ENCODE measurements at places on chromosomes 7 and 10.

DNA sequence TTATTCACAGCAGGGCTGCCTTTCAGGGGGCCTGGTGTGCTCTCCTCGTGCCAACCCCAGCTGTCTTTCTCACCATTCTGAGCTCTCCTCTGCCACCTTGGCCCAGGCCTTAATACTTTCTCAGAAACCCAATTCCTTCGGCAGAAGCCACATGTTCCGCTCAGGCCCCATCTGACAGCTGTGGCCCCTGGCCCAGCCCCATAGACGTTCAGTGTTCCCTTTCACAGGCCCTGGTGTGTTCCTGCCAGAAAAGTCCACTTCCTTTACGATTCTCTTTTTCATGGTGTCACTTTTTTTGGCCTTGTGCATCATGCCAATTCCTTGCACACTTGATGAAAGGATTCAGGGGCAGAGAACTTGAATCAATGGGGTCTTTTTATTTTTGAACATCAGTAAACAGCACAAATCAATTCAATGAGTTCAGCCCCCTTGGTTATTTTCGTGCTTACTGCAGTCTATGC lies 15.9 kb upstream of the GPNMB start:
- DNase-seq = no peak

DNA sequence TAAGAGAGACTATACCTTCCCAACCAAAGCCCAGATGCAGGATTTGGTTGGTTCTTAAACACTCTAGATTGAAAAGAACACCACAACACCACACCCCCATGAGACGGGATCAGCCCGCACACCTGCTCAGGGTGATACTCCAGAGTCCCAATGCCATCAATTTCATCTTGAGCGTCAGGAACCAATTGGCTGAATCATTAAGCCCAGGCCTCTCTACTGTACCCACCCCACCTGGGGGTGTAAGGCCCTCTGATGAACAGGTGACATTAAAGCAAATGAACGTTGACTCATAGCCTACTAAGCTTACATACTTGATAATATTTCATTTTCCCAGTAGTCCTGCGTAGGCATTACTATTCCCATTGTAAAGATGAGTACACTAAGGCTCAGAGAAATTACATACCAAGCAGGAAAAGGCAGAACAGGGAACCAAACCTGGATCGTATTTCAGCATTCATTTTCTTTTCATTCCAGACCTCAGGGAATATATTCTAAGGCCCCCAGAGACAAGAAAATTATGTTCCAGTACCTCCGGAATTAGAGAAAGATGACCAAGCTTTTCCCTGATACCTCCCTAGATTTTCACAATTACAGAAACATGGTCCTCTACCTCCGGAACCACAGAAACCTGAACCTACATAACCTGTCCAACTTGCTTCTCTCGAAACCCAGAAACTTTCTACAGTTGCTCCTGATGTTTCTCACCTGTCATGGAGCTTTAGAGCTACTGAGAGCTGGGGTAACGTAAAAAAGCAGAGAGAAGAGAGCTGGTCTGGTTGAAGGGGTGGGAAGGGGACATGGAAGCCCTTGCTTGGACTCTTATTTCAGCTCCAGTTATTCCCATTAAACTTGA lies 43.1 kb upstream of the KDM7A start:
- DNase-seq = no peak

GRCh38 chr10:44186150-44186549 lies 198.7 kb downstream of the CXCL12 start:
- no peak for DNase-seq

DNA sequence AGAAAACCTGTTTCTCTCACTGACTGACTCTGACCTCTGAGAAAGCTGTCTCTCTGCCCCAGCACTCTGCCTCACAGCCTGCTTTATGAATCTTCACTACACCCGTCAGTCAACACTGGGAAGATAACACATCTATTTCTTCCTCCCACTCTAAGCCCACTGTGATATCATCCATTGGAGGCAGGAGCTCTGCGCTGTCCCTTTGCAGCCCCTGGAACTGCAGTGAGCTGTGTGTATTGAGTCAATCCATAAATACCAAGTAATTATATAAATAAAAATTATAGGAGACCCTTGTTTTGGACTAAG lies 17.2 kb upstream of the FXYD4 start:
- DNase-seq = no peak

- no peak for DNase-seq
Observed at GRCh38 chr7:100132697-100133151, 6.0 kb downstream of the MBLAC1 start.

GRCh38 chr7:103988468-103989199 lies 824 bp downstream of the RELN start:
- no peak for DNase-seq

- DNase-seq = no peak
Observed at GRCh38 chr10:58322072-58322834, 12.6 kb upstream of the UBE2D1 start.

GRCh38 chr10:124691421-124692099 lies 52.6 kb downstream of the FAM53B start:
- no peak for DNase-seq

- DNase-seq = no peak
Observed at GRCh38 chr7:117630501-117630900, 150.7 kb downstream of the CFTR start.

DNA sequence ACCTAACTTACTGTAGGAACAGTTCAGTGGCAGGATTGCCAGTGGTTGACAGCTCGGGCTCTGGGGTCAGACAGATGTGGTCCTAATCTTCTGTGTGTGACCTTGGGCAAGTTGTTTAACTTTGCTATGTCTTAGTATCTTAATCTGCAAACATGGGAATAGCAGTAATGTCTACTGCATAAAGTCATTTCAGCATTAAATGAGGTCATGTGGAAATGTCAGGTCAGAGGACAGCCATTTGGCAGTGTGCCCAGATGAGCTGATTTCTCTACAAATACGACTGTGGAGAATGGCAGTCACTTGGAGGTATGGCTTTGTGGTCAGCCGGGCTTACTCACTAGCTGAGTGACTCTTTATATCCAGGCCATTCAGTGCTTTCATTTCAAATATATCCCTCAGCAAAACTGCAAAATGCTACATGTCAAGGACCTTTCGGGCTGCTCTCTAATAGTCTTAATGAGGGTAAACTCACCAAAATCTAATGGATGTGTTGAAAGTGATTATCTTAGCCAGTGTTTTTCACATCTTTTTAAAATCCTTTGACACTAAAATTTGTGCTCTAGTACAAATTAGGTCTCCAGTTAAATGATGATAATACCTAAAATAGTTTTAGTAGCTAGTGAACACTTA lies 171.4 kb downstream of the ST7 start:
- DNase-seq = no peak

- DNase-seq = no peak
Observed at GRCh38 chr7:125425506-125425905, 495.9 kb upstream of the POT1 start.

GRCh38 chr10:67696029-67696428 lies at the start of gene CTNNA3:
Gene CTNNA3, minus strand, starts transcription at chr10:67696195.
- DNase-seq = no peak

DNA sequence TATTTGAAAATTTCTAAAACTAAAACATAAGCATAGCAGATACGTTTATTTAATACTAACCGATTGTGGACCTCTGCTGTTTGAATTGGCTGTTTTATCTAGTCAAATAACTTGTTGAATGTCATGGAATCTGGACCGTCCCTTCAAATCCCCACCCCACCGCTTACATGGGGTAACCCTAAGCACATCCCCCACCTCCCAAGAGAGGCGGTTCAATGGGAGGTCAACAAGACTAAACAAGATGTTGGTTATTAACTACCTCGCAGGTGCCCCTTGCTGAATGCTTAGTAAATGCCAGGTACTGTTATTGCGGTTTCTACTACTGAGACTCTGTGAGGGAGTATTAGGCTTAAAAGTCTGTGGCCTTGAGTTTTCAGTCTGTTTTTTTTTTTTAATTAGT lies 70.9 kb downstream of the DAGLB start:
- DNase-seq = no peak

GRCh38 chr7:70710651-70711050 lies 421.3 kb upstream of the GALNT17 start:
- no peak for DNase-seq

GRCh38 chr7:149020483-149020882 lies 7.8 kb downstream of the PDIA4 start:
- DNase-seq = no peak

DNA sequence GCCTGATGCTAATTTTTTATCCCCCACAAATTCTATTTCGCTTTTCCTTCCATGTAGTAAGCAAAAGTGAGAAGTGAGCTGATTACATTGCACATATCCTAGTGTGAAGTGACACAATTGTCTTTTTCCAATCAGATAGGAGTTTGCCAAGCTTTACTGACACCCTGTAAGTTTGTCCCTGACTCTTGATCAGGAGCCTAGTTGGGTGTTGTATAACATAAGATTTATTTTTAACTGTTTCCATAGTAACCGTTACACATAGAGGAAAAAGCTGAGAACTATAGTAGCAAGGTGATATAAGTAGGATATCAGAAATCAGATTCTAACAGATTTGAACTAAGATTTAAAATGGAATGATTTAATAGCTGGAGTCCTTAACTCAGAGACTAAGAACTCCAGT lies 31.2 kb downstream of the EXOC4 start:
- DNase-seq = no peak

GRCh38 chr10:95315509-95315908 lies 24.7 kb upstream of the PDLIM1 start:
- DNase-seq = no peak

- no peak for DNase-seq
Observed at GRCh38 chr10:167383-167782, 32.1 kb downstream of the ZMYND11 start.

DNA sequence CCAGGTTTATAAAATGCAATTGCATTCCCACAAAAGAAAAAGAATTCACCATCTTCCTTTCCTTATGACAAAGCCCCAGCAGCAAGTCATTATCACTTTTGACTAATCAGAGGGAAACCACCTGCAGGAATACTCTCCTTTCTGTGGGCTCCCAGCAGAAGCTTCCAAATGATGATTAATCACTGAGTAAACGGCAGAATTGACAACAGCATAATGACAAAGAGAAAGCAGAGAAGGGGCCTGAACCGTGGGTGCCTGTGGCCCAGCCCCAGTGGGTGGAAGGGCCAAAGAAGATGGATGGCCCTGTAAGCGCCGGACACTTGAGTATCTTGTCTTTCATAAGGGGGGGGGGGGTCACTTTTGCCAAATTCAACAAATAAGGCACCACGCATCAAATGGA lies 152.4 kb upstream of the NRBF2 start:
- no peak for DNase-seq

DNA sequence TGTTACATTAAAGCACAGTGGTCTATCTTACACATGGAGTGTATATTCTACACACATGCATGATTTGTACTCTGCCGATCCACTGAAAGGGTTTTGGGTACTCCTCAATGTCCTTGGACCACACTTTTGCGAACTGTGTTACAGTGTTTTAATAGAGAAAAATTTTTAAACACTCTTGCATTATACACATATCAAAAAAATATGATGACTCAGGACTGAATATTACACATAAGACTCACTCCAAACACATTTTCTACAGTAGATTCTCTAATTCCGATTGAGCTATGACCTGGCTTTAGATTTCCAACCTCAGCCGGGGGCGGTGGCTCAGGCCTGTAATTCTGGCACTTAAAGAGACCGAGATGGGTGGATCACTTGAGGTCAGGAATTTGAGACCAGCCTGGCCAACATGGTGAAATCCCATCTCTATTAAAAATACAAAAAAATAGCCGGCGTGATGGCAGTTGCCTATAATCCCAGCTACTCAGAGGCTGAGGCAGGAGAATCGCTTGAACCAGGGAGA lies 222.4 kb downstream of the CACNA2D1 start:
- no peak for DNase-seq

DNA sequence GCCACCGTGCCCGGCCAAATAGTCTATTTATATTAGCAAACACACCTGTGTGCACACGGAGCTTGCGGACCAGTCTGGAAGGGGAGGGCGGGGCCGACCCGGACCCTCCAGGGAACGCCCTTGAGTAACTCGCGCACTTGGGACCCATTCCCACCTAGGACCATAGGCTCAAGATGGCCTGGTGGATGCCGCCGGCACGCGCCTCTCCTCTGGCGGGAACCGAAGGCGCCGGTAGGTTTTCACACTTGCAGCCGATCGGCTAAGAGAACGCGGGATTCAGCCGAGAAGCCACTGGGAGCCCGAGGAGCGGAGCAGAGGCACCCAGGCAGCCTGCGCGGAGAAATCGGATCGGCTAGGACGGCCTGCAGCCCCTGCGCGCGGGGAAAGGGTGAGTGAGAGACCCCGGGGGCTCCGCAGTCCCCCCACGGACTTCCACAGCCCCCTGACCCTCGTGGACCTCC lies 18.9 kb downstream of the IFT22 start:
- DNase-seq = no peak

GRCh38 chr10:14366760-14367159 lies 36.0 kb upstream of the FRMD4A start:
- no peak for DNase-seq

GRCh38 chr7:140027858-140028257 lies 34.9 kb downstream of the PARP12 start:
- no peak for DNase-seq

GRCh38 chr7:44278451-44279161 lies 46.8 kb downstream of the CAMK2B start:
- DNase-seq = no peak

- DNase-seq = no peak
Observed at GRCh38 chr10:76881477-76882220, 756.0 kb downstream of the KCNMA1 start.

- no peak for DNase-seq
Observed at GRCh38 chr10:29920408-29921070, 138.8 kb downstream of the JCAD start.

DNA sequence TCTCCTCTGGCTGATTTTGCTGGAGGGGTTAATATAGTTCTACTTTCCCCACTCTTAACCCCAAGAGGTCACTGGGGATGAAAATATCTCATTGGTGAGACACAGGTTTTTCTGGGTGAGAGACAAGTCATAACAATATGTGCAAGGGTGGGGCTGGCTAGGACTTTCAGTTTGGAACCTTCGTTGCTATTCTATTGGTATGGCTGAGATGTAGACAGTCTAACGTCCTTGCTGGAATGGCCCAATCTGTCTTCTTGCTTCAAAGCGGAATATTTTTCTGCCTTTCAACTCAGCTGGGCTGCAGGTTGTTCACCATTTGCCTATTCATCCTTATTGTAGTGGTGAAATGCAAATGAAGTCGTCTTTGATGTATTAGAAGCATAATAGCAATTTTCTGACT lies 267.3 kb upstream of the MKI67 start:
- no peak for DNase-seq

GRCh38 chr10:14543046-14543903 lies 212.6 kb upstream of the FRMD4A start:
- no peak for DNase-seq

DNA sequence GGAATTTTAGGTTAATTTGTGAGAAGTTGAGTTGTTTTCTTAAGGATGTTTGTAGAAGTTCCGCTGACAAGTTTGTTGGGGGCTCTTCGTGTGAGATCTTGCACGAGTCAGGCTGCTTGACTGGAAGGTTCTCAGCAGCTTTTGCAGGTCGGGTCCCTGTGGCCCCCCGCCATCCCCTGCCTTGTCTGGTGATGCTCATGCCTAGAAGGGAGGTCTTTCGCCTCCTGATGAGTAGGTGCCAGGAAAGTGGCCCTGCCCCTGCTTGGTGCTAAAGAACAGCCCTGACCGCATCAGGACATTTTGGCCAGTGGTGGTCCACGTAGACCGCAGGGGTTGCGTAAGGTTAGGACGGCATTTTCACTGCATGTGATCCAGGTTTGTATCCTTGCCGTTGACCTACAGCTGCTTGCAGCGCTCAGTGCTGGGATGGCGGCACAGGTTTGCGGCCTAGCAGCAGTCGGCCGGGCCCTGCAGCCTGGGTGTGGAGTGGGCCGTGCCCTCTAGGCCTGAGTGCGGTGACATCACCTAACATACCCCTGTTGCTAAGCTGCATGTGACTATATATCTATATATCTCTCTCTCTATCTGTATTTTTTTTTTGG lies 62.4 kb downstream of the DNAJB6 start:
- DNase-seq = no peak

All from activated naive CD4-positive, alpha-beta T cell (primary cell).